Kidney (tissue), 22 donors: ENCODE measurements at places on chromosomes 3 and 15. TPM values are rescaled to one million over a fixed set of nuclear protein-coding genes. Genes with fewer than 3 reads are reported as not detected.

DNA sequence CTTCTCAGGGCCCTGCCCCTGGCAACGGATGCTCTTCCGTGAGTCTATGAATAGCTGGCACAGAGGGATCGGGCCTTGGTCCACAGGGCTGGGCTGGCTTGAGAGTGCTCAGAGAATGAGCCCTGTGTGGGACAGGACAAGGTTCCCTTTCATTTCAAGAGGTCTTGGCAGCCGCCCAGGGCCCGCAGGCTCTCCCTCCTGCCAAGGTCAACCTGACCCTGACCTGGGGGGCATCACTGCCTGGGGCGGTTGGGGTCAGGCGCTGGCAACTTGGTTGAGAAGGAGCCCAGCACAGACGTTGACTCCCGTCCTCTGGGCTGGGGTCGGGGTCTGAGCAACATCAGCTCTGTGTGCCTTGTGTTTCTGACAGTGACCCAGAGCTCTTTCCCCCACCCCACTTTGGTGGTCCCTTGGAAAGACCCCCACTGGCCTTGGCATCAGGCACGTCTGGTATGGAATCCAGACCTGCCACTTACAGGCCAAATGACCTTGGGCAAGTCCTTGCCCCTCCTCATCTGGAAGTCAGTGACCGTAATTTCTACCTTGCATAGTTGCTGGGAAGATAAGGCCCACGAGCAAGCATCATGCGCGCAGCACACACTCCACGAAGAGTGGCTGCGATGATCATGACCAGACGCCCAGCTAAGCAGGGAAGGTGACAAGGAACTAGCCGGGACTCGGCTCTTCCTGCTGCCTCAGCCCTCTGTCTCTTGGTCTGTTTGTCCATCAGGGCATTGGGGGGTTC is 36.4 kb downstream of the EPHB3 start:
- no peaks in the 10 kb centered on the region for H3K36me3 ChIP-seq
- no peaks in the 10 kb centered on the region for H3K27me3 ChIP-seq
- no peak for DNase-seq
- H3K27ac ChIP-seq, result no peak overlapping the region

DNA sequence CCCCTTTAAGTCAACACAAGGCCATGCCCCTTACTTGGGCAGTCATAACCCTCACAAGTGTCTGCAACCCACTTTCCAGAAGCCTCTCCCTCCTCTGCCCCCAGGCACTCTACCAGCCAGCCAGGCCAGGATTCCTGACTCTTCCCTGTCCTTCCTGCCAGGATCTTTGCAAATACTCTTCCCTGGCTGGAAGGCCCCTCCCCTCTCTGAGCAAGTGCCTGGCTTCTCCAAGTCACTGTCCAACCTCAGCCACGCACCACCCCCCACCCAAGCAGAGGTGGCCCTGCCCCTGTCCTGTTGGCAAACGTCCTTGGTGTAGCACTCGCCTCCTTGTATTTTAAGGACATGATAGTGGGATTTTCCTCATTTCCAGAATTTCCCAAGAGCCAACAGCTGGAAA is 54.7 kb upstream of the USP3 start:
- no peaks in the 10 kb centered on the region for H3K36me3 ChIP-seq
- H3K4me1 ChIP-seq, result no peaks in the 10 kb centered on the region
- H3K27me3 ChIP-seq, result no peaks in the 10 kb centered on the region
- H3K27ac ChIP-seq, result no peak overlapping the region
- no peak overlapping the region for H3K4me3 ChIP-seq

- no peak for DNase-seq
- no peaks in the 10 kb centered on the region for H3K27me3 ChIP-seq
- no peak overlapping the region for H3K27ac ChIP-seq
- H3K36me3 ChIP-seq, result no peaks in the 10 kb centered on the region
- H3K4me3 ChIP-seq, result no peak overlapping the region
Observed at GRCh38 chr15:79593119-79593869, 161.2 kb downstream of the MINAR1 start.

DNA sequence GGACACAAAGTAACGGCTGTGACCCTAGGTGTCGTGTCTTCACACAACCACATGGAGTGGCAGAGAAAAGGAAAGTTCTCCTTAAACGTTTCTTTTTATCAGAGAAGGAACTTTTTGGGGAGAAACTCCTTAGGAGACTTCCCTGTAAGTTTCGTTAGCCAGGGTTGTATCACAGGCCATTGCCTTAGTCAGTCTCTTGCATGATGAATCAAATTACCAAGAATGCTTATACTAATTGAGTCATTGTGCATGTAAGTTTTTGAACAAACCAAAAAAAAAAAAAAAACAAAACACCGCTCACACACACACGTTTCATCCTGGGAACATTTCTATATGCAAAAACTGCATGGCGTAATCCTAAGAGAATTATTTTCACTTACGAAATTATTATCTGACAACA is 150.4 kb upstream of the SATB1 start:
- no peak overlapping the region for H3K4me3 ChIP-seq
- no peaks in the 10 kb centered on the region for H3K36me3 ChIP-seq
- H3K27ac ChIP-seq, result no peak overlapping the region
- DNase-seq, result no peak

Gene C3orf62
- total RNA-seq, result 4.7 TPM

GRCh38 chr3:106401666-106402490 is 533.1 kb upstream of the CBLB start:
- H3K36me3 ChIP-seq, result no peaks in the 10 kb centered on the region
- no peak for DNase-seq
- no peak overlapping the region for H3K4me3 ChIP-seq

- H3K27ac ChIP-seq, result no peak overlapping the region
- no peak overlapping the region for H3K4me3 ChIP-seq
- H3K36me3 ChIP-seq, result no peaks in the 10 kb centered on the region
- H3K27me3 ChIP-seq, result no peaks in the 10 kb centered on the region
- no peak for DNase-seq
Observed at GRCh38 chr3:190008432-190008831, 112.3 kb downstream of the P3H2 start.
